ENCODE measurements at places on chromosomes 11 and 22.

DNA sequence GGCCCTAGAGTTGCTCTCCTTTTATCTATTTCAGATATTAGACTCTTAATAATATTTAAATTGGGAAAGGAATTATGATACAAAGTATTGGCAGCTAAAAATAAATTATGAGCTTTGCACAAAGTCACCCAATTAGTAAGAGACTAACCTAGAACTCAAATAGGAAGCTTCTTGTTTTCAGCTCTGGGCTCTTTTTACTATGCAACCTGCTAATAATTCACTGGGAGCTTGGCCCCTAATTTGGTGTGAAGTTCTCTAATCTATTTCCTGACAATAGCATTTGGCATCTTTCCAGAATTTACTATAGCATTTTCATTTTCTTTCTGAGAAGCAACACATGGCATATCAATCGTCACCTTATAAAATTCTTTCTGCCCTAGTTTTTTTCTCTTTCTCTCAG is 727.7 kb upstream of the ANO5 start:
- DNase-seq = no peak

DNA sequence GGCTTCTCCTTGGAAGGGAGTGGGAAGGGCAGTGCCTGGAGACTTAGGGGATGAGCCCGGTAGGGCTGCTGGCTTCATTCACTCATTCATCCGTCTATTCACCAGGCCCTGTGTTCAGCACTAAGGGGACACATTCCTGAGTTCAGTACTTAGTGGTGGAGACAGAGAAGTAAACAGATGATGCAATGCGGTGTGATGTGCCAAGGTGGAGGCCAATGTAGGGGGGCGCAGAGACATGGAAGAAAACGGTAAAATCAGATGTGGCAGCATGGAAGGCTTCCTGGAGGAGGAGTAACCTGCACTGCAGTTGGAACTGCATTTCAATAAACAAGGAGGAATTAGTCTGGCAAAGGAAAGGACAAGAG is 21.3 kb downstream of the GRIK4 start:
- peak; percentile 20 for DNase-seq

- DNase-seq = no peak
Measured at GRCh38 chr22:23831261-23831660, 7.5 kb downstream of the DERL3 start.

- DNase-seq = no peak
Measured at GRCh38 chr11:12770435-12770834, 96.2 kb downstream of the TEAD1 start.

DNA sequence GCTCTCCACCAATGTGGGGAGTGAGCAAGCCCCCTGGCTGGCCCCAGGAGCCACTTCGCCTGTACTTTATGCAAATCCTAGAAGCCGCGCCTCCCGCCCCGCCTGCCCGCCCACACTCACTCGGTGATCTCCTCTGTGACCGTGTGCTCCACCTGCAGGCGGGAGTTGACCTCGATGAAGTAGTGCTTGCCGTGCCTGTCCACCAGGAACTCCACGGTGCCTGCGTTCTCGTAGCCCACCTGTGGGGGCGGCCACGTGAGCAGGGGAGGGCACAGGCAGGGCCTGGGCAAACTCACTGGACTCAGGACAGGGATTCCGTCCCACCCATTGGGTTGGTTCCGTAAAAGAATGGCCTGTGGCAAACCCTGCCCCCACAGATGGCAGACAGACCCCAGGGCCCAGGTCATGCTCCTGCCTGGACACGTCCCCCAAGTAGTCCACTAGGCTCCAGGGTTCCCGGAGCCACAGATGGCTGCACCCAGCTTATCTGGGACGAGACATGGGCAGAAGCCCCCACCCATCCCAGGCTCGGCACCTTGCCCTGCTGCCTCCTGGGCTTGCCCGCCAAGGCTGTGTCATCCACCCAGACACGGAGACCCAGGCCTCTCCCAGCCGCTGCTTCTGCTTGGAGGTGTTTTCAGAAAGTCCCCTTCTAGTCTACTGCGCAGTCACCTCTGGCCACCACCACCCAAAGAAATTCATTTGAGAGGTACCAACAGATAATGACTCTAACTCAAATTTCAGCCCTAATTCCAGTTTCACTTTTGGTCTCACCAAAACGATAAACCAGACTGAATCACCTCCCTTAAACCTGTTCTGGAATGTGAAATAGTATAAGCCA is 12.1 kb downstream of the LRFN4 start:
- no peak for DNase-seq
